ENCODE measurements at places on chromosomes 16 and 17.

DNA sequence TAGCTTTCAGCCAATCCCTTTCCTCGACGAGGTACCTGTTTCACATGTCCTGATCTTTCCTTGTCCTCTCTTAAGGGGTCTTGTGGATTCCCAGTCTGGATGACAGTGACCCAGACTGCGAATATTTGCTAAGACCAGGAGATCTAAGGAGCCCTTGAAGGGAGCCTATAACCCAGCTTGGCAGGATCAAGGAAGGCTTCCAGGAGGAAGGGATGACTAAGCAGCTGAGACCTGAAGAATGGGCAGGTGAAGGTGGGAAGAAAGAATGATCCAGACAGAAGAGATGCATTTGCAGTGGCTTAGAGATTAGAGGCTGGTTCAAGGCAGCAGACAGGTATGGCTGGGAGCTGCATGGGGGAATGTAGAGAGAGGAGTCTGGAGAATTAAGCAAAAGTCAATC lies 1.9 kb upstream of the PDK2 start:
- DNase-seq, result no peak

GRCh38 chr17:3002538-3003295 lies 60.7 kb downstream of the OR1D5 start:
- no peak for DNase-seq

DNA sequence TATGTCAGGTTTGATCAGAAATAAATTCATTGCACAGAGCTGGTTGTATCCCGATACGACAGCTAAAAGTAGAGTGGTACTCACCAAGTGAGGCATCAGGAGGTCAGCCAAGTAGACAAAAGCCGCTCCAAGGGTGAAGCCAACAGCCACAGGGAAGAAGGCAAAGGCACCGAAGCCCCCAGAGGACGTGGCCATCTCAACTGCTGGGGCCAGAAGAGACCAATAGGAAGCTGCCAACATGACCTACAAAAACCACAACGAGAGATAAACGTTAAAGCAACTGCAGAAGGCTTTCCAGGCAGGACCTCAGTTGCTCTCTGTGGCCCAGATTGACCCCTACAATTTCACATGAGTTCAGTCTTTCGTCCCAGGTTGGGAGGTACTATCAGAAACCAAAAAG lies 61.0 kb downstream of the SLC39A11 start:
- DNase-seq, result no peak

GRCh38 chr17:62062302-62062701 lies 2.8 kb downstream of the MED13 start:
- no peak for DNase-seq

DNA sequence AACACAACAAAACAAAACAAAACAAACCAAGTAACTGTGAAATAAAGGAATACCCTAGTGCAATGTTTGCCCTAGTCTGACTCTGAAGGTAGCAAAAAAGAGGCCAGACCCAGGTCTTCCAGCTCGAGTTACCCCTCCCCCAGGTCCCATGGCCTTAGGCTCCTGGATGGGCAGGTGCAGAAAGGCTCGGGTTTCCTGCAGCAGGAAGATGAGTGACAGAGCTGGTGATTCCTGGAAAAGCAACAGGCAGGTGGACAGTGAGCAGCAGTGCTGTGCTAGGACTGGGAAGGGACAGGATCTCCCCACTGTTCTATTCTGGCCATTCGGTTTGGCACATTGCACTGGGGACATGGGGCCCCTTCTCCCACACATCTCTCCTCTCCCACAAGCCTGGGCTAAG lies 42.9 kb upstream of the MRTFB start:
- no peak for DNase-seq

DNA sequence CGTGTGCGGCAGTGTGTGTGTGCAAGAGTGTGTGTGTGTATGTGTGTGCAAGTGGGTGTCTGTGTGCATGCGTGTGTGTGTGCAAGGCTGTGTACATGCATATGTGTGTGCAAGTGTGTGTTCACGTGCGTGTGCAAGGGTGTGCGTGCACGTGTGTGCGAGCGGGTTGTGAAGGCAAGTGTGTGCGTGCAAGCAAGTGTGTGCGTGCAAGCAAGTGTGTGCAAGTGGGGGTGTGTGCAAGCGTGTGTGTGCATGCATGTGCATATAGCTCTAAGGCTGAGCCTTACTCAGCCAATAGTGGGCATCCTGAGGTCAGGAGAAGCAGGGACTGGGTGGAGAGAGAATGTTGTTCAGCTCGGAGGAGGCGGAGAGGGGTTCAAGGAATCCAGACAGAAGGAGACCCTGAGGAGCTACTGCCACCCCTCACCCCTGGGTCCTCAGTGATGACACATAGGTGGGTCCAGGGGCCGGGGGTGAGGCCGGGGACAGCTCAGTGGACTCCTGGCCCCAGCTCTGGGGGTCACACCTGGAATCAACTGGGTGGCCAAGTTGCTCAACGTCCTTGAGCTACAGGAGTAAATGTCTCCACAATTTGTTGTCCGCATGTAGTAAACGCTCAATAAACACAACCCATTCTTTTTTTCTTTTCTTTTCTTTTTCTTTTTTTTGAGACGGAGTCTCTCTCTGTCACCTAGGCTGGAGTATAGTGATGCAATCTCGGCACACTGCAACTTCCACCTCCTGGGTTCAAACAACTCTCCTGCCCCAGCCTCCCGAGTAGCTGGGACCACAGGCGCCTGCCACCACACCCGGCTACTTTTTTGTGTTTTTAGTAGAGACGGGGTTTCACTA lies 1.8 kb downstream of the PRR29 start:
- no peak for DNase-seq

DNA sequence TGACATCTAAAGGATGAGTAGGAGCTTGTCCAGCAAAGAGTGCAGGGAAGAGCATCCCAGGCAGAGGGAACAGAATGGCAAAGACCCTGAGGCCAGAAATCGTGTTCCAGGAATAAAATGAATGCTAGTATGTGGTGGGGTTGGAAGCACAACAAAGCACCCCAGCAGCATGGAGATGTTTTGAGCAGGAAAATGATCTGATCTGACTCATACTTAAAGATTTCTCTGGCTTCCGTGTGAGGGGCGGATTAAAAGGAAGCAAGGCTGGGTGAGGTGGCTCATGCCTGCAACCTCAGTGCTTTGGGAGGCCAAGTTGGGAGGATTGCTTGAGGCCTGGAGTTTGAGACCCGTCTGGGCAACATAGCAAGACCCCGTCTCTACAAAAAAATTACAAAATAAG lies 2.3 kb downstream of the SLC5A11 start:
- DNase-seq, result no peak

DNA sequence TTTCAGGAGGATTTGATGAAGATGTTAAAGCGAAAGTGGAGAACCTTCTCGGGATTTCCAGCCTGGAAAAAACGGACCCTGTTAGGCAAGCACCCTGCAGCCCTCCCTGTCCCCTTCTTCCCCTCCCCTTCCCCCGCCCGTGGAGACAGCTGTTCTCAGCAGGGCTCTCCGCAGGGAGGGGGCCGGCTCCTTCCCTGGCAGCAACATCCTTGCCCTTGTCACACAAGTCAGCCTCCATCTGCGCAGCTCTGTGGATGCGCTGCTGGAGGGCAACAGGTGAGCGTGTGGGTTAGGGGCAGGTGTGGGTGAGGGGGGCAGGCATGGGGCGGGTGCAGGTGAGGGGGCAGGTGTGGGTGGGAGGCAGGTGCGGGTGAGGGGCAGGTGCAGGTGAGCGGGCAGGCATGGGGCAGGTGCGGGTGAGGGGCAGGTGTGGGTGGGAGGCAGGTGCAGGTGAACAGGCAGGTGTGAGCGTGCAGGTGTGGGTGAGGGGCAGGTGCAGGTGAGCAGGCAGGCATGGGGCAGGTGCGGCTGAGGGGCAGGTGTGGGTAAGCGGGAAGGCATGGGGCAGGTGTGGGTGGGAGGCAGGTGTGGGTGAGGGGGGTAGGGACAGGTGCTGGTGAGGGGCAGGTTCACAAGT lies 9.4 kb downstream of the CYBC1 start:
- no peak for DNase-seq

DNA sequence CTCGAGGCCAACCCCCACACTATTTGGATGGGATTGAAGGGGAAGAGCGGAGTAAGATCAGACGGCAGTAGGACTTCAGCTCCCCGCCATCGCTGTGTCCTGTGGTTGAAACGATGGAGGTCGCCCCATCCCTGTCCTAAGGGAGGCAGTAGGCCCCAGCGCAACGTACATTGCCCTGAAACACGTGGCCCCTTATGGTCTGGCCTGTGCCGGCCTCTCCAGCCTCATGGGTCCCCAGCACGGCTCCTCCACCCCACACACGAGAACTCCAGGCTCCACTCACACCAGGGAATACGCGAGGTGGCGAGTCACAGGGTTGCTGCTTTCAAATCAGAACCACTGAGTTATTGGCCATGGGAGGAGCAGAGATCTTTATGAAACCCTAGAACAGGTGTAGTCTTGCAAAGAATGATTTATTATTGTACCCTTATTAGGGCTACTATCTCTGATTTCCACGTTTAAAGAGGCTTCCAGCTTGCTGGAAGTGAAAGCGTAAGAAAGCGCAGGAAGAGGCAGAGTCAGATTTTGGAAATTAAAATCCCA lies 669 bp upstream of the DCTPP1 start:
- DNase-seq, result no peak

DNA sequence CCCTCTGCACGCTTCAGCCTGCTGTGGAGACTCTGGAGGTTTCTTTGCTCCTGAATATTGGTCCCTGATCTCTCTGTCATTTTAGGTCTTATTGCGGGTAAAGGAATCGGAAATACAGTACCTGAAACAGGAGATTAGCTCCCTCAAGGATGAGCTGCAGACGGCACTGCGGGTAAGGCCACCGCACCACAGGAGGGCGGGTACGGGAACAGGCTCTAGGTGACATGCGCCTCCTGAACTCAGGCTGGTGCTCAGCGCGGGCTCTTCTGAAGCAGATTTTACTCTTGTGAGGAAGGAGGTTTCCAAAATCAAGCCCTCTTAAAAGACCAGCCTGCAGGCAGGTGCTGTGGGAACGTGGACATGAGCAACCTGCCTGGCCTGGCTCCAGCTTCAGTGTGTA lies 29.8 kb downstream of the PLD6 start:
- no peak for DNase-seq

GRCh38 chr17:36629970-36630502 lies 28.7 kb downstream of the MRM1 start:
- no peak for DNase-seq

GRCh38 chr16:12575288-12575687 lies 228.4 kb downstream of the CPPED1 start:
- DNase-seq, result no peak

DNA sequence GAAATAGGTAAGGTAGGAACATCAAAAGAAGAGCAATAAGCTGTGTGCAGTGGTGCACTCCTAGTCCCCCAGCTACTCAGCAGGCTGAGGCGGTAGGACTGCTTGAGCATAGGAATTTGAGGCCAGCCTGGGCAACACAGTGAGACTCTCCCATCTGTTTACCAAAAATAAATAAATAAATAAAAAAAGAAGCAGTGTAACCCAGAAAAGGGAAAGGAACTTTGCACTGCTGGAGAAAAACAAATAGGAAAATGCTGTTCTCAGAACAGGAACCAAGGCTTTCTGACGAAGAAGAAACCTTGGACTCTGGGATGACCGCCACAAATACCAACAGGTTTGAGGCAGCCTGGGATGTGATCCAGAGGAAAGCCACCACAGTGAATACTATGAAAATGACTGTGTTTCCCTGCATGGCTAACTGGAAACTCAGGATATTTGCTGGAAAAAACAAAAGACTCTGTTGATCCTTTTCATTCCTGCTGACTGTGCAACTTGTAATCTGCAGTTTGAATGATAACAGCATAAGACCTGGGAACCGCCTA lies 41.2 kb downstream of the TTC19 start:
- no peak for DNase-seq

DNA sequence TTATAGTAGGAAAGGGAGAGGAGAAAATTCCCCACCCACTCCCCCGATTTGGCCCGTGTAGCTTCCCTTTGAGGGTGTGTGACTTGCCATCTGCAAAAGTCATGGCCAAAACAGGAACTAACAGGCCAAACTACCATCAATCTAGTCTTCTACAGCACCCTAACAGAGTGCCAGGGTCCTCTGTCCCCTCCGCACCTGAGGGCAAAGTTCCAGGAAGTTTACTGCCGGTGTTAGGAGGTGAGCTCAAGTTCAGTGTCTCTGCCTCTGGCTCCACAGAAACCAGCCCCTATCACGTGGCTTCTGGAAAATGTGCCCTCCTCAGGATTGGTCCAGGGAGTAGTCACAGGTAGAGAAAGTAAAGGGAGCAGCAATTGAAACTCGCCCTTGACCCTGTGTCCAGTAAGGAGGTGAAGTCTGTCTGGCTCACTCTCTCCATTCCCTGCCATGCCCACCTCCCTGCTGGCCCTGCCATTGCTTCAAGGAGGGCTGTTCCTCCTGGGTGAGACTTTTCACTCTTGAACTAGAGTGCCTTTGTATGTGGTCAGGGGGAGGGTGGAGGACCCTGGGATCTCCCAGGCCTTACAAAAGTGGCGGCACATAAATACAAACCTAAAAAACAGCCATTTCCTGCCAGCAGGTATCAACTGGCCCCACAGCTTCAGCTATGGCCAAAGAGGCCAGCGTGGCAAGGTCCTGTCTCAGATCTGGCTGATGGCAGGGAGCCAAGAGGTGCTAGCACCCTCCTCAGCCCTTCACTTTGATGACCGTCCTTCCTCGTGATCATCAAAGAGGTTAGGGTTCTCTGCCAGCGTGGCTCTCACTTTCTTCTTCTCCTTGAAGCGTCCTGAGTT lies 5.3 kb downstream of the PRR15L start:
- no peak for DNase-seq

GRCh38 chr16:86553356-86553755 lies 1.7 kb downstream of the MTHFSD start:
- DNase-seq, result no peak

DNA sequence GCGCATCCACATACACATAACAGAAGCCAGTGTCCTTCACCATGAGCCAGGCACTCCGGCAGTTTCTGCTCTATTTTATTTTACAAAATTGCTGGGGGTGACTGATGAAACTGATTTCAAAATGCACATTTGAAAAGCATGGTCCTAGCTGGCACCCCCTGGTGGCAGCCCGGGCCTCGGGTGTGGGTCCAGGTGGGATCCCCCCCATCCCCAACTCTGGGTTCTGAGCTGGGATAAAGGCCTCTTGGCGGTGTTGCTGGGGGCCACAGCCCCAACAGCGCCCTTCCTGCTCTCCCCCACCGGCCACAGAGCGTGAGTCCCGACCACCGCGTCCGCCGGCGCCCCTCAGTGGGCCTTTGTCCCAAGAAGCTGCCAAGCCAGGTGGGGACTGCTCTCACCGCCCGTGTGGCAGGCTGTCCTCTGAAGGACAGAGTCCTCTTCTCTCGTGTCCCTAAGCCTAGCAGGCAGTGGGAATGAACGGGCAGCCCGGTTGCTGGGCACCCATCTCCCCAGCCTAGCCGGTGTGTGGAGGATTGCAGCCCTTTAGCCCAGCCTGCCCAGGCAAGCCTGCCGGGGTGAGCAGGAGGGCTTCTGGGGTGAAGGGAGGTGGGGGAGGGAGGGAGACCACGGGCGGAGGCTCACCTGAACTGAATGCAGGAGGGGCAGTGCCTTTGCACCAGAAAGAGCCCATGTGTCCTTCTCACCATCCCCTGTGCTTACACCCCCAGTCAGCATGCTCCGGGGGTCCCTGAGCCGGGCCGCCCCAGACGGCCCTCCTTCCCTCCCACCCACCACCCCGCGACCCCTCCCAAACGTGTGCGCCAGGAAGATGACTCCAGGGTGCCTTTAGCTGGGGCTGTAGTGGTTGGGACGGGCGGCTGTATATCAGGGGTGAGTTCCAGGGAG lies 898 bp downstream of the SNAI3 start:
- peak; percentile 4 for DNase-seq

GRCh38 chr17:77565166-77565565 lies 393.3 kb upstream of the TNRC6C start:
- DNase-seq, result no peak

Measured in fibroblast of the conjunctiva (primary cell).